ENCODE measurements at places on chromosomes 1 and 21.

GRCh38 chr1:113281550-113281949 is 108.8 kb upstream of the MAGI3 start:
- DNase-seq: no peak

GRCh38 chr1:43742026-43742425 is 34.7 kb downstream of the ST3GAL3 start:
- DNase-seq: no peak

DNA sequence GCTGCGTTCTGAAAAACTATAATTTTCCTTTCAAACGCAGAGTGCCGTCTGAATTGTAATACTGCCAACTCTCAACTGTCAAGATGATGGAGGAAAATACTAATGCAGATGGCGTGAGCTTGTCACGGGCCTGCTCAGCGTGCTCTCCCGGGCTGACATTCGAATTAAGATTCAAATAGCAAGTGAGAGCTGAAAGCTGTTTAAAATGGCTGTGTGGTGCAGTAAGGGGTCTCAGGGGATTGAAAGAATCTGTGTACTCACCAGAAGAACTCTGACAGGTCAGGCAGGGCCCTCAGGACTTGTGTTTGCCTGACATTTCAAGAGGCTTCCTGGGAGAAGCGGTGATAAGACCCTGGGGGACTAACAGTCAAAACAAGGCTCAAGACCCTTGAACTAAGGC is 33.1 kb downstream of the ZMYND12 start:
- no peak for DNase-seq

DNA sequence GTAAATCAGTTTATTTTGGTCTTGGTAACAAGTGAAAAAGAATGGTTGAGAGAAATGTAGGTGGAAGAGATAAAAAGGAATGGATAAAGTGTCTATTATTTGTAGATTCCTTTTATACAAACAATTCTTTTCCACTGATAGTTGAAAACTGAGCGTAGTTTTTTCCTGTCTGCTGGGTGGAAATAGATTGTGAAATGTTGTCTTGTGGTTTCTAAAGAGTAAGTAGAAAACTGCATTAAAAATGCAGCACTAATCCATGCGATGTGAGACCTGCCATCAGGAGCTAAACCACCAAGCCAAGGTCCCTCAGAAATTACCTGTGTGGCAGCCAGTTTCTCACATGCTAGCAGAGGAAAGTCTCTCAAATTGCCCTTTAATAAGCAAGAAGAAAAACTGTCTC is 103.2 kb upstream of the SLC44A3 start:
- no peak for DNase-seq

DNA sequence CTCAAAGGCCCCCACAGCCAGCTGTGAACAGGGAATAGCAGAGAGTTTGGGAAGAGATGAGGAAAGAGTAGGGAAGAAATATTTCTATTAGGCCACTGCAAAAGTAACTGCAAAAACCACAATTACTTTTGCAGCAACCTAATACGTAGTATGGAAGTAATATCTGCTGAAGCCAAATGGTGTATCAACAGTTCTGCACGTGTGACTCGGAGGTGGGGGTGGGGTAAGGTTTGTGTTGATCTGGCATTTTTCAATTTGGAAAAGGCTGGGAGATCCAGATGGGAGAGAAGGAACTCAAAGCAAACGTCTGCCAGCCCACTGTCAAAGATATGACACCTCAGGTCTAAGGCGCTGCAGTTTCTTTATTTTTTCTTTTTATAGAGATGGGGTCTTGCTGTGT is 11.1 kb upstream of the ZNF436 start:
- no peak for DNase-seq

GRCh38 chr1:39196244-39197215 is 8.0 kb upstream of the MACF1 start:
- DNase-seq: no peak

DNA sequence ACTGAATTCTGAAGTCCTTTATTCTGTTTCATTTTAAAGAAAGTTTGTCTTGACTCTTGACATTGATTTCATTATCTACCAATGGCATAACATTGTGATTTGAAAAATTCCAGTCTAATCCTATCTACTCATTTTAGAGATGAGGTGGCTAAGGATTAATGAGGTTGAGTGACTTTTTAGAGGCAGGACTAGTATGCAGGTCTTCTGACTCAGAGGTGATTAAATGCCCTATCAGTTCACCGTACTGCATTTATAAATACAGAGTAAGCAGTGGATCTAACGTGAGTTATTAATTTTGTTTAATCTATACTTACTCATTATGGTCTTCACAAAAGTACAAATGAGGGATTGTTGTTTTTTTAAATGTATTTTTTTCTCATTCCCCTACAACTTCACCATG is 277.6 kb downstream of the PTBP2 start:
- DNase-seq: no peak

GRCh38 chr21:29342363-29342957 is 43.7 kb downstream of the BACH1 start:
- DNase-seq: no peak

- DNase-seq: no peak
These were observed 618 bp upstream of the SERTAD4 start for GRCh38 chr1:210231846-210232510.

- no peak for DNase-seq
These were observed 16.2 kb downstream of the CCSAP start for GRCh38 chr1:229326601-229327000.

- DNase-seq: no peak
These were observed 586 bp downstream of the COL24A1 start for GRCh38 chr1:86155807-86156565.

GRCh38 chr1:69711190-69711930 is 143.6 kb downstream of the LRRC7 start:
- DNase-seq: no peak

DNA sequence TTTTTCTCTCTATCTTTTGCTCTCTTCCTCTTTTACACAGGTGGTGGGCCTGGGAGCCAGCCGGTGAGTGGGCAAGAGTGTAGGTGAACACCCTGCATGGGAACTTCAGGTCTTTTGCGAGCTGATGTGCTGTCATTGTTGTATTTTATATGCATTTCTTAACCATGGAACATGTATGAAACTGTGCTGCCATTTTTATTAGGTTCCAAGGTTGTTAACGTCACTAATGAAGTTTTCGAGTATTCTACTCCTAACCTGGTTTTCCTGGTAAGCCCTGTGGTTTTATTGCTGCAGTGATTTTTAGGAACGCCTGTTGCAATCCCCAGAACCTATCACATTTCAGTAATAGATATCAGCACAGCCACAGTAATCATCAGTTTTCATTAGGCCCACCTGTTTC is 14.8 kb upstream of the NID1 start:
- DNase-seq: no peak

- no peak for DNase-seq
These were observed 26.2 kb upstream of the CNN3 start for GRCh38 chr1:94953107-94953506.

GRCh38 chr1:229344937-229345684 is 2.3 kb upstream of the CCSAP start:
- DNase-seq: no peak
